ENCODE measurements at places on chromosomes 3 and 15. TPM values are rescaled to one million over a fixed set of nuclear protein-coding genes. Genes with fewer than 3 reads are reported as not detected.

- no peak for DNase-seq
These were observed 38.8 kb downstream of the CPA3 start for GRCh38 chr3:148903941-148904340.

- no peak for DNase-seq
These were observed 2.1 kb downstream of the TNFAIP8L3 start for GRCh38 chr15:51092480-51093040.

- no peak for DNase-seq
These were observed 217.0 kb downstream of the ZNF621 start for GRCh38 chr3:40741729-40742128.

GRCh38 chr3:88220126-88220525 lies 70.4 kb downstream of the C3orf38 start:
- no peak for DNase-seq

DNA sequence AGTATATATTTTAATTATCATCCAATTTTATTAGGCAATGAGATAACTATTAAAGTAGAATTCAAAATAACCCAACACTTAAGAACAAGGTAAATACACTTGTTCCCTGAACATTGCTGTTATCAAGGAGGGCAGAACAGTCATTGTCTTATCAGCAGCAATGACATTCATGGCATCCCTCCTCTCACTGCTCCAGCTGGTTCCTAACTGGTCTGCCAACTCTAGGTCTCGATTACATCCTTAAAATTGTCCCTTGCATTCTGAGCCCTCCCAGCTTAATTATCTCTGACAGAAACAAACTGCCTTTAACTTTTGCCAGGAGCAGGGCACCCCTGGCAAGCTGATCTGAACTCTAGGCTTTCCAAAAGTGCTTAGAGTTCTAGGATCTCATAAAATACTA lies 14.0 kb upstream of the DYNC1LI1 start:
- no peak for DNase-seq

- DNase-seq: no peak
These were observed 61.2 kb downstream of the RFTN1 start for GRCh38 chr3:16452261-16452660.

DNA sequence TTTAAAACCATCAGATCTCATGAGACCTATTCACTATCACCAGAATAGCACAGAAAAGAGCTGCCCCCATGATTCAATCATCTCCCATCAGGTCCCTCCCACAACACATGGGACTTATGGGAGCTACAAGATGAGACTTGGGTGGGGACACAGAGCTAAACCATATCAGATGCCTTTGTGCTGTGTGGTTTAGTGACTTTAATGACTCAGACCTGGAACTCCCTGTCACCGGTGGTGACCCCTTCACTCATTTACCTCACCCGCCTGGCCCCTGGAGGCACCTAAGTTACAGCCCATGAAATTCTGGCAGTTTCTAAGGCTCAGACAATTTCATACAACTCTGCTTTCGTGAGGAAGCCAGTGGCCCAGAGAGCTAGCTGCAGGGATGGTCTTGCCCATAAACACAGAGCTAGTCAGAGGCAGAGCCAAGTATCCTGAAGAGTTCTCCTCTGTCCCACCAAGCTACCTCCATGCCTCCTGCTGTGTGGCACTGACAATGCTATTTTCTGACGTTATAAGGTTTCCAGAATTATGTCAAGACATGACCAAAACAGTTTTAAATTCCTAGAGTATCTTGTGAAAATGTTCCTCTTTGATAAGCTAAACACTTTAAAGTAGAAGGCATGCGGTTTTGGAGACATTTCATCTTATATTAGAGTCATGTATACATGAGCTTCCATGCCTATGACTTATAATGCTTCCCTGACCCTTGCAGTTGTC lies 231.1 kb upstream of the IL12A start:
- no peak for DNase-seq

- no peak for DNase-seq
These were observed 19.2 kb upstream of the UBE2Q2 start for GRCh38 chr15:75823860-75824613.

- DNase-seq: no peak
These were observed 138.4 kb downstream of the MEIS2 start for GRCh38 chr15:36961956-36962355.

DNA sequence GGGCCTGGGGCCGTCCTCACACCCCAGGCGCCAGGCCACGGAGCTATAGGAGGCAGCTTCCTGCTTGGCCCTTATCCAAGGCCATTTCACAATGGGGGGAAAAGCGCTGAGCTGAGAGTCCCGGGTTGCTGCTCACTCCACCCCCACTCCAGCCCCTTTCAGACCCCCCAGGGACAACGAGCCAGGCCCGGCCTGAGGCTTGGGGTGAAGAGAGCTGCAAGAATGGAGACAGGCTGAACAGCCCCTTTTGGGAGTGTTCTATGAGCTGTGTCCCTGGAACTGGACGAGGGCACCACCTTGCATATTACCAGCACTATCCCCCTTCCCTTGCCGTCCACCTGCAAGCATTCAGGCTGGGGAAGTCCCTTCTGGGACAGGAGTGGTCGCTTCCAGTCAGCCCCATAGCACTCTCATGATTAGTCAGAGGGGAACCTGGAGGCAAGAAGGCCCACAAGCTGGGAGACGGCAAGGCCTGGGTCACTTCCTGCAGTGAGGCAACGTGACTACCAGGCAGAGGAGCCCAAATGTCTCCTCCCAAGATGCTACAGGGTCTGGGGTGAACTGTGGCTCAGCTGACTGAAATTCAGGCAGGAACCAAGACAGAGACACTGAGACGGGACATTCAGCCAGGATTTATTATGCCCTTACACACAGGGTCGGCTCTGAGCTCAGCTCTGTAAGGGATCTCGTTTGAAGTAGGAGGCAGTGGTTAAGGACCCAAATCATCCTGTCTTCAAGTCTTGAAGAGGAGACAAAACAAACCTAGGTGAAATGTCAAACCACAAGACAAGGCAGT lies 8.6 kb upstream of the SRP14 start:
- no peak for DNase-seq

DNA sequence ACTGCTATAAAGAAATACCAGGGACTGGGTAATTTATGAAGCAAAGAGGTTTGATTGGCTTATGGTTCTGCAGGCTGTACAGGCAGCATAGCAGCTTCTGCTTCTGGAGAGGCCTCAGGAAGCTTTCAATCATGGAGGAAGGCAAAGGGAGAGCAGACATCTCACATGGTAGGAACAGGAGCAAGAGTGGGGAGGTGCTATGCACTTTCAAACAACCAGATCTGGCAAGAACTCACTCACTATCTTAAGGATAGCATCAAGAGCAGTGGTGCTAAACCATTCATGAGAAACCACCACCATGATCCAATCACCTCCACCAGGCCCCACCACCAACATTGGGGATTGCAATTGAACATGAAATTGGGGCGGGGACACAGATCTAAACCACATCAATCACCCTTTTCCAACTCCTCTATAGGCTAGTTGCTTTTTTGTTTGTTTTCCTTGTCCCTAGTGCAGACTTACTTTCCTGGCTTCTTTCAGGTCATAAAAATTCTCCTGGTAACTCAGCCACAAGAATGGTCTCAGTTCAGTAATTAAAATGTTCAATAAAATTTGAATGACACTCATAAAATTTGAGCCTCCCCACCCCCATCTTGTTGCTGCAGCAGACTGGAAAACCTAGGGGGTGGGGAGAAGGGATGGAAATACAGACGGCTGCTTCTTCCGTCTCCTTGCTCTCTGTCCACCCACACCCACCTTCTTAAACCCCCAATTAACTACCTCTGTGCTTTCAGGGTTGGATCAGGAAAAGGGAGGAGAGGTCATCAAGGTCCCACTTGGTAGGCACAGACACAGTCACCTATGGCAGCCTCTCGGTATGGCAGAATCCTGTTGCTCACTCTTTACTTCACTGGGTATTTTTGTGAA lies 16.3 kb upstream of the TIPARP start:
- DNase-seq: no peak

- DNase-seq: no peak
These were observed 523.2 kb downstream of the SOX2 start for GRCh38 chr3:182234881-182235280.

DNA sequence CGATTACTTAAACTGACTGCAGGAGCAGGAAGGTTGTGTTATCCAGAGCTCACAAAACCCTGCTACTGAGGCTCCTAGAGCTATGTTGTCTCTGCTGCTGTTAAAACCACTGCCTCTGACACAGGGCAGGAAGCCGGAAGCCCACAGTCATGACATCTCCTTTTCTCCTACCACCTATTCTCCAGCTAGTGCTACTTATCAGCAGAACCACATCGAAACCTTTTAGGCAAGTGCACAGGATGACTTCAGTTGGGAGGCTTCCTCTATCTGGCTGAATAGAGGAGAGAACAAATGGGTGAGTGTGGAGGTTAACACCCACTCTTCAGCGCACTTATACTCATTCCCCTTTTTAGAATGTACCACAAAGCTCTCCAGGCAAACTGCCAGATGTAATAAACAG lies 638.0 kb downstream of the OTOL1 start:
- DNase-seq: no peak

- no peak for DNase-seq
These were observed 353 bp downstream of the ATG3 start for GRCh38 chr3:112561484-112561733.

DNA sequence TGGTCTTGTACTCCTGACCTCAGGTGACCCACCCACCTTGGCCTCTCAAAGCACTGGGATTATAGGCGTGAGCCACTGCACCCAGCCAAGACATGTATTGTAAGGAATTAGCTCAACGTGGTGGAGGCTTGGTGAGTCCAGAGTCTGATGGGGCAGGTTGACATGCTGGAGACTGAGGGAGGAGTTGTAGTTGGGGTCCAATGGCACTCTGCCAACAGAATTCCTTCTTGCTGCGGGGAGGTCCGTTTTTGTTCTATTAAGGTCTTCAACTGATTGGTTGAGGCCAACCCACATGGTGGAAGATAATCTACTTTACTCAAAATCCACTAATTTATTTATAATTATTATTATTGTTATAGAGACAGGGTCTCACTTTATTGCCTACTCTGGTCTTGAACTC lies 30.1 kb downstream of the PLA2G4D start:
- DNase-seq: no peak

DNA sequence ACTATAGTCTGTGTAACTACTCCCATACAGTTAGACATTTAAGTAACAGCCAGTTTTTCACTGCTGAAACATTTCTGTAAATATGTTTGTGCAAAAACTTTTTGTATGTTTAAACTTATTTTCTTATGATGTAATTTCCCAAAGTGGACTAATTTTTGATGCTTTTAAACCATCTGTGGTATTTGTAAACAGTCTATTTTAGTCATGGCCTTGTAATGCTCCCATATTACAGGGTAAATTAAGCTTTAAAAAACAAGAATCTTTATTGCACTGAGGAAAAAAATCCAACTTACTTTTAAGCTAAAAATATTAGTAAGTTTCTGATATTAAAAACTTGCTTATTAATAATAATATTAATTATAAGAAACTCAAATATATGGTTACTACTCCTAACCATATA lies 13.5 kb downstream of the CCDC14 start:
- DNase-seq: no peak

- no peak for DNase-seq
These were observed 185.5 kb downstream of the GAP43 start for GRCh38 chr3:115808816-115809215.

DNA sequence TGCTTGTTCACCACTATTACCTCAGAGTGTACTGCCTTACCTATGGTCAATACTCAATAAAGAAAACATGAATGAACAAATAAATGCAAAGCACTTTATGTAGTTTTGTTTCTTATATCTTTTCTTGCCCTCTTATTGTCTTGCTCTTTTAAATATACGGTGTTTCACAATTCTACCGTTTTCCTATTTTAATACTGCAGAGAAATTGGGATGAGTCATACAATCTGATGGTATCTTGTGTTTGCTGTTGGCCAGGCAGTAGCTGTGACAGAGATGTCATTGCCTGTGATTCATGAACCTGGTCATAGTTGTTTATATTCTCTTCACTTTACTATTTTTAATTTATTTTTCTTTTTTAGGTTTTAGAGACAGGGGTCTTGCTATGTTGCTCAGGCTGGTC lies 48.3 kb downstream of the SERP1 start:
- peak; percentile 61 for DNase-seq

Gene GP5
- polyA plus RNA-seq: 0.04 TPM

Gene DUOXA2
- polyA plus RNA-seq: not detected

Gene WWTR1
- polyA plus RNA-seq: 1.5 TPM
